ENCODE measurements at places on chromosomes 7 and 10.

DNA sequence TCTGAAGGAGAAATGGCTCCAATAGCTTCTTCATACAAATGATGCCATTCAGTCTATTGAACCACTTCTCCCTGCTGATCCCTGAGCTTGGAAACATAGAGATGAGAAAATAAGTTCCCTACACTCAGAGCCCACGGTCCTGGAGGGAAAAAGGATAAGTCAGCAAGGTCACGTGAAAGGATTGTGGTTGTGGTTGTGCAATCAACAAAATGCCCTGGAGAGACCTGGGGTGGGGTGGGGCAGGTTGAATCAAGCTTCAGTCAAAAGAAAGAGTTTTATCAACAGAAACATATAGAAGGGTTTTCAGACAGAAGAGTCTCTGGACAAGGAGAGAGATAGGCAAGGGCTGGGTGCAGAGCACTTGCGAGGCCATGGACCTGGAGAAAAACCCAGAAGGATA lies 30.1 kb downstream of the C10orf90 start:
- no peak for DNase-seq

DNA sequence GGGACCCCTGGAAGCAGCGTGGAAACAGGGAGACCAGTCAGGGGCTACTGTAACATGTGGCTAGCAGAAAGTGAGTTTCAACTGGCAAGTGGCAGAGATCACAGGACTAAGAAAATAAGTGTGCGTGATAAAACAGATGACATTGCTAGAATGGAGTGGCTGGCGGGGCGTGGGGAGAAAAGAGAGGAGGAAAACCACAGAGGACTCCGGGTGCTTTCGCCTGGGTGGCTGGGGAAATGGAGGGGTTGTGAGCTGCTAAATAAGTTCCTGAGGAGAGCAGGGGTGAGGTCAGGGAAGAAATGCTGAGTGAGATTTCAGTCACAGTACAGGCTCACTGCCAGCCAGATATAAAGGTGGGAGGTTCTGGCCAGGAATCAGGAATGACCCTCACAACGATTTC lies 166.9 kb downstream of the MYOF start:
- DNase-seq, result no peak

GRCh38 chr7:106863274-106863997 lies 1.6 kb upstream of the PIK3CG start:
- DNase-seq, result no peak

DNA sequence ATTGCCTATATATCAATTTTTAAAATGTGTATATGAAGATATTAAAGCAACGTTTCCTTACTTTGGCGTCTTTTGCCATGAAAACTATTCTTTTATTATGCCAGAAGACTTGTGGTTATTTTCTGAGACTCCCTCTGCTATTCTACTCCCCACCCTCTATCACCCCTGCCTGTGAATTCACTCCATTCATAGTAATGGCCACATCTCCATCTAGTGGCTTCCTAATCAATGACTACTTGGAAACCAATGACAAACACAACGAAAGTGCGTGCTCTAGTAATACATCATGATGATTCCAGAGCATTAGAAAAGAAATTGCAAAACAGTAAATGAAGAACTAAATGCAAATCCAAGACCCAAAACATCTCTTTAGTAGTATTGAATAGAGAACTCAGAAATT lies 186.7 kb upstream of the HGF start:
- no peak for DNase-seq

DNA sequence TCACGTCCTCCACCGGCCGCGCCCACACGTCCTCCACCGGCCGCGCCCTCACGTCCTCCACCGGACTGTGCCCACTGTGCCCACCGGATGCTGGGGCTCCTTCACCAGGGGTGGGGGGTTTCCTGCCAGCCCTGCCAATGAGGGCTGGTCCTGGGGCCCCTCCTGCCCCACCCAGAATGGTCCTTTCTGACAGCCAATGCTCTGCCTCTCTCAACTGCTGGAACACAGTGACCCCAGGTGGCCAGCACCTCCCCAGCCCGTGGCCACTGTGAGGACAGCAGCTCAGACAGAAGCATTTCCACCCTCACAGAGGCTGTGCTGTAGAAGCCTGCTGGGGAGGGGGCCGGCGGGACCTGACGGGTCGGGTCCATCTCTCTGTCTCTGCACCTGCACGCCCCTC lies 90.1 kb upstream of the DNAAF5 start:
- no peak for DNase-seq

- DNase-seq, result no peak
These were observed 18.3 kb upstream of the SLC29A3 start for GRCh38 chr10:71300555-71301370.
